ENCODE measurements at places on chromosomes 7 and 10. TPM values are rescaled to one million over a fixed set of nuclear protein-coding genes. Genes with fewer than 3 reads are reported as not detected.

Gene CCDC3
- total RNA-seq, result 1.4 TPM

Gene PKD2L1
- 0.38 TPM for total RNA-seq

Gene SLC16A9
- 0.07 TPM for total RNA-seq

Gene CYP26C1
- not detected for total RNA-seq

Gene NOLC1
- 157 TPM for total RNA-seq

Gene ASB10
- not detected for total RNA-seq

Gene C7orf57
- 0.35 TPM for total RNA-seq

Gene ZCWPW1
- 1.4 TPM for total RNA-seq

Gene FAM180A
- total RNA-seq, result 0.05 TPM

Gene POM121
- 46.0 TPM for total RNA-seq

Gene SLC29A3
- total RNA-seq, result 27.0 TPM

Gene SHTN1
- total RNA-seq, result 26.4 TPM

Gene GNAI1
- total RNA-seq, result 27.2 TPM

Gene CNTNAP2
- total RNA-seq, result 0.02 TPM

Gene RALA
- total RNA-seq, result 32.2 TPM

Gene CHCHD1
- total RNA-seq, result 51.9 TPM

Gene AKR1C8
- 0.07 TPM for total RNA-seq

Gene TMEM213
- total RNA-seq, result not detected

Gene IQCE
- total RNA-seq, result 12.2 TPM

Gene WIPF3
- total RNA-seq, result 0.62 TPM

Gene MCM10
- 23.8 TPM for total RNA-seq

Gene COL13A1
- 0.21 TPM for total RNA-seq

Gene NEUROD6
- total RNA-seq, result not detected

Gene GPR26
- not detected for total RNA-seq

Gene ECHDC3
- total RNA-seq, result 10.3 TPM

Gene AGR3
- total RNA-seq, result not detected

Gene FOXP2
- total RNA-seq, result not detected

Gene RBP3
- total RNA-seq, result not detected

Gene ZP3
- total RNA-seq, result 15.6 TPM

Gene PLEKHS1
- 0.04 TPM for total RNA-seq

Gene TCAF2
- total RNA-seq, result 1.8 TPM

Gene FEZF1
- not detected for total RNA-seq

Gene KIAA1549
- total RNA-seq, result 4.0 TPM

Gene CALML3
- not detected for total RNA-seq

Gene EPC1
- total RNA-seq, result 16.8 TPM

Gene DYNC1I1
- 0.13 TPM for total RNA-seq

Gene SPDYE6
- not detected for total RNA-seq

Gene ZNHIT1
- total RNA-seq, result 81.7 TPM

Gene LUC7L2
- total RNA-seq, result 38.9 TPM

Gene GJD4
- not detected for total RNA-seq

Gene SMARCD3
- total RNA-seq, result 7.5 TPM

Gene GPRIN2
- total RNA-seq, result 33.0 TPM

Gene SFRP5
- total RNA-seq, result 3.3 TPM

Gene ODAD2
- not detected for total RNA-seq

Gene FOXI2
- not detected for total RNA-seq

Gene TSPAN12
- total RNA-seq, result 0.38 TPM

Gene KCP
- total RNA-seq, result 0.22 TPM

Gene ARHGEF35
- total RNA-seq, result 0.68 TPM

Gene CRPPA
- 0.64 TPM for total RNA-seq

Gene NUTM2B
- 0.43 TPM for total RNA-seq

Gene PAPOLB
- total RNA-seq, result not detected

Gene ZNF488
- 10.6 TPM for total RNA-seq

Gene TMEM184A
- 8.8 TPM for total RNA-seq

Gene STK31
- 0.80 TPM for total RNA-seq

Gene GARIN1A
- 0.57 TPM for total RNA-seq

Gene CPA1
- total RNA-seq, result not detected

Gene HIF1AN
- total RNA-seq, result 20.5 TPM

Gene CALML5
- not detected for total RNA-seq

Gene NCF1
- total RNA-seq, result 0.11 TPM

All from A549 treated with dexamethasone at 1 μM for 4 hours (cell line).